ENCODE measurements at places on chromosomes 6 and 20.

DNA sequence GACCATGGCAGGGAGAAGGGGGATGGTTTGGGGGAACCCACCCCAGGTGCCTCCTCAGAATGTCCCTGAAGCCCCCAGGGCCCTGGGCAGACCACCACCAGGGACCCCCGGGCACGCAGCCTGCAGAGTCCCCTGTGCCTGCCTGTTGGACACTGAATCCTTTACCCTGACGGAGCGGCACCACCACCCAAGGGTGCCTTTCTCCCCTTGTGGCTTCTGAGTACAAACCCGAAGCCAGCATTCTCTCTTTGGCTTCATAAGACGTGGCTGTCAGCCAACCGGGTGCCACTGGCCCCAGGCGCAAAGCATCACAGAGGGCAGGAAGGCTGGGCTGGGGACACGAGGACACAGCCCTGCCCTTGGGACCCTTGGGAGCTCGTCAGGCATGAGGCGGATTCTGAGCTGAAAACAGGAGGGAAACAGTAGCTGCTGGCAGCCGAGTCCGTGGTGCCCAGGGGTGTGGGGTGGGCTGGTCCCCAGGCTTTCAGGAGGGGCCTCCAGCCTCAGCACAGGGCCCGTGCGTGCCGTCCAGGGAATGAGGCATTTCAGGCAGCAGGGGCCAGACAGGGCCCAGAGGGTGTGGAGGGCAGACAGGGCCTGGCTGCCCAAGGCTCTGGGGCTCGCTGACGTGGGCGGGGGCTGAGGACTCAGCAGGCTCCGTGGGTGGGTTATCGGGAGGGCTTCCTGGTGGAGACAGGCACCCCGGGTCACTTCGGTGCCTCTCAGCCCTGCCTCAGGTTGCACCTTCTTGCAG lies 3.5 kb downstream of the COL9A3 start:
- DNase-seq, result no peak

GRCh38 chr20:59938696-59939051 lies 1.4 kb downstream of the PPP1R3D start:
- peak; percentile 16 for DNase-seq

- no peak for DNase-seq
Observed at GRCh38 chr6:73145690-73146089, 79.6 kb downstream of the KHDC1L start.

DNA sequence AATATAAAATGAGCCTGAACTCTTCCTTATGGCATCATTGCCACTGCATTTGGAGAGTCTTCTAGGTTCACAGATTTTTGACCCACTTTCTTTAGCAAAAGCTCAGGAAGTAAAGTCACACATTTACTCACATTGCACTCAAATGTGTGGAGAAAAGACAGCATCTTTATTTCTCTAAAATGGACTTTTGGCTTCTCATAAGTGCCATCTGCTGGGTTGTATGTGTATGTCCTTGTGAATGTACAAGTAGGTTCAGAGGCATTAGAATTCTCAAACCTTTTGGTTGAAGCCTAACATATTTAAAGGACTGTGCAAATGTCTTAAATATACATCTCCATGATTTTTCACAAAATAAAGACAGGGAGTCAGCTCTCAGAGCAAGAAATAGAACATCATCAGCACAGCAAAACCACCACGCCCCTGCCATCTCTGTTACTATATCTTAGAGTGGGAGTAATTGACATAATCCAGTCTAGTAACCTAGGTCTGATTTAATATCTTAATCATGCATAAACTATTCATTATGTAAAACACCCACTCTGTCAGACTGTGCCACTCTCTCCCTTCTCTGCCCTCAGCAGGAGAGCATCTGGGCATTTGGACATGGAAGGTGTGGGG lies 42.2 kb upstream of the SPTLC3 start:
- peak; percentile 60 for DNase-seq

DNA sequence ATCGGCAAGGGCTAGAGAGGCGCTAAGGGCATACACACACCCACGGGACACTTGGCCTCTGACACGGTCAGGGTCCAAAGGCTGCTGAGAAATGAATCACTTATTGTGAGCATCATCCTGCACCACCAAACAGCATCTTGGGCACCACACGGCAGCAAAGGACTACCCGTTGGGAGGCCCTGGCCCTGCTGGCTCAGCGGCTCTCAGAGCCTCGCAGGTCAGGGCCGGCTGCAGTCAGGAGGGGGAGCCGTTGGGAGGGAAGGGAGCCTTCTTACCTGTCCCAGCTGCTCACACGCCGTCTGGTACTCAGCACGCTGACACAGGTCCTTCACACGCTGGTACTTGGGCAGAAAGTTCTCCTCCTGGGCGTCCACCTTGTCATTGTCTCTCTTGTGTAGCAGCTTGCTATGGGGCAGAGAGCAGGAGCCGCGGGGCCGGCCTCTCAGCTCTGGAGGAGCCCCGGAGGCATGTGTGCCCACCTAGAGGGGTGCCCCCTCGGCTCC lies 109.0 kb downstream of the SULF2 start:
- DNase-seq, result no peak

GRCh38 chr6:161890832-161891297 lies 617.0 kb upstream of the AGPAT4 start:
- DNase-seq, result no peak

Measured in fibroblast of upper back skin (primary cell).